Muscle of leg (tissue), 16 donors: ENCODE measurements at places on chromosomes 5 and 9. TPM values are rescaled to one million over a fixed set of nuclear protein-coding genes. Genes with fewer than 3 reads are reported as not detected.

DNA sequence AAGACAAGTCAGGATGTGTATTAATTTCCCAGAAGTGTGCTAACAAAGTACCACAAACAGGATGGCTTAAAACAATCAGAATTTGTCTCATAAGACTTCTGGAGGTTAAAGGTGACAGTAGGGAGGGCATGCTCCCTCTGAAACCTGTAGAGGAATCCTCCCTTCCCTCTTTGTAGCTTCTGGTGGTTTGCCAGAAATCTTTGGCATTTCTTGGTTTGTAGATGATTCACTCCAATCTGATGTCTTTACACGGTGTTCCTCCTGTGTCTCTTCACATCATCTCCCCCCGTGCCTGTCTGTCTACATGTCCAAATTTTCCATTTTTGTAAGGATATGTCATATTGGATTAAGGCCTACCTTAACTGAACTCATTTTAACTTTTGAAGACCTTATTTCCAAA, 471.5 kb downstream of the ZNF608 start:
- no peak for DNase-seq

GRCh38 chr9:91243029-91243428, 118.7 kb downstream of the AUH start:
- DNase-seq: no peak

DNA sequence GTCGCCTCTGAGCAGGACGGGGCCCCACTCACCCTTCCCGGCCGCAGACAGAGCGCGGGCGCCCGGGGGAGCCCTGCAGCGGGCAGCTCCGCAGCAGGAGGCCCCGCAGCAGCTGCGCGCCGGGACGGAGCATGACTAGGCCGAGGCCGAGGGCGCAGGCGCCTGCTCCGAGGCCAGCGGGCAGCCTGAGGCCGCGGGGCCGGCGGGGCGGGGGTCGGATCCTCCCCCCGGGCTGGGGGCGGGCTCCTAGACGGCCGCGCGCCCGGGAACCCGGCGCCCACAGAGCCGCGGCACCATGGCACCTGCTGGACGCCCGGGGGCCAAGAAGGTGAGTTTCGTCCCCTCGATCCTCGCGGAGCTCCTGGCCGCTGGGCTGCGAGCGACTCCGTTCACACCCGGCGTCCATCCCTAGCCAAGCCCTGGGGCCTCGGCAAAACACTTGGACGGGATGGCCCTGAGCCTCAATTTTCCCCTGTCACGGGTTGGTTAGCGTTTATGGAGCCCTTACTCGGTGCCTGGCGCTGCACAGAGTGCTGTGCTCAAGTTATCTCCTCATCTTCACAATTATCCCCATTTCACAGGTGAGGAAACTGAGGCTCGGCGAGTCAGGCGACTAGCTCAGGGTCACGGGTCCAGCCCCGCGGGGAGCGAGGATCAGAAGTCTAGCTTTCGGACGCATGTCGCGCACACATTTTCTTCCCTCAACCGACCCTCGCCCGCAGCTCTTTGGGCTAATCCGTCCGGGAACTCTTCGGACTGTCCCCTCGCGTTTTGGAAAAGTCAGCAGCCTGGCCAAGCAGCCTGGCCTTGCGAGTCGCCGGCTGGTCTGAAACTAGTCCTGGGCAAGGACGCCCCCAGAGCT, at the start of the genes BHMT2 and DMGDH:
BHMT2 (plus strand) TSS at position 280 of the 862 bp plus-strand sequence; CDS start at position 296, 16 bp downstream.
DMGDH (minus strand) TSS at position 187 of the 862 bp plus-strand sequence; CDS start at position 133, 54 bp downstream.
- DNase-seq: peak; percentile 71

DNA sequence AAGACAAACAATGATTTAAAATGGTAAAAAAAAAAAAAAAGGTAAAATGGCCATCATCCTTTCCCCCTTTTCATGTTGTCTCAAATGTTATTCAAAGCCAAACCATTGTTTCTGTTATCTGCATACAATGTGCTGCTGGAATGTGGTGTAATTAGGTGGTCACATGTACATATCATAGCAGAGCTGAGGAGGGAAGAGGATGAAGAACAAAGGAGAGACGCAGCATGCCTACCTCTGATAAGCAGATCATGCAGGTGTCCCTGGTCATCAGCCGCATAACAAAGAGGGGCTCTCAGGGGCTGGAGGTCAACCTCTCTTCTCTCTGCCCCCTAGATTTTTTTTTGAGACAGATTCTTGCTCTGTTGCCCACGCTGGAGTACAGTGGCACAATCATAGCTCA, 141.0 kb downstream of the CARTPT start:
- DNase-seq: no peak

DNA sequence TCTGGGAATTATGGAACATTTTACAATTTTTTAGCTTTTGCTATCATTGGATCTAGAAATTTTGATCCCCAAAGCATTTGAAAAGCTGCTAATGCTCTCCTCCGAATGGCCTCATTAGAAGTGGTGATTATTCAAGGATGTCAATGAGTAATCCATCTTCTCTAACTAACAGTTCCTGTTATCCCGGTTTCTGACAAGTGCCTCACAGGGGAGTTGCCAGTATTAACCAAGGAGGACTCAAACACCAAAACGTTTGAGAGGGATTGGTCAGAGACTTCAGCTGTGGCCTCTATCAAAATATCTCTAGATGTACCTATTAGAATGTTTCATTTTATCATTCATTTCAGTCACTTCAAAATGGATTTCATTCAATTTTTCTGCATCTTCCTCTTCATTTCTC, 208.3 kb upstream of the ITGA1 start:
- DNase-seq: no peak

GRCh38 chr9:96818533-96818932, 35.8 kb downstream of the ZNF782 start:
- no peak for DNase-seq

DNA sequence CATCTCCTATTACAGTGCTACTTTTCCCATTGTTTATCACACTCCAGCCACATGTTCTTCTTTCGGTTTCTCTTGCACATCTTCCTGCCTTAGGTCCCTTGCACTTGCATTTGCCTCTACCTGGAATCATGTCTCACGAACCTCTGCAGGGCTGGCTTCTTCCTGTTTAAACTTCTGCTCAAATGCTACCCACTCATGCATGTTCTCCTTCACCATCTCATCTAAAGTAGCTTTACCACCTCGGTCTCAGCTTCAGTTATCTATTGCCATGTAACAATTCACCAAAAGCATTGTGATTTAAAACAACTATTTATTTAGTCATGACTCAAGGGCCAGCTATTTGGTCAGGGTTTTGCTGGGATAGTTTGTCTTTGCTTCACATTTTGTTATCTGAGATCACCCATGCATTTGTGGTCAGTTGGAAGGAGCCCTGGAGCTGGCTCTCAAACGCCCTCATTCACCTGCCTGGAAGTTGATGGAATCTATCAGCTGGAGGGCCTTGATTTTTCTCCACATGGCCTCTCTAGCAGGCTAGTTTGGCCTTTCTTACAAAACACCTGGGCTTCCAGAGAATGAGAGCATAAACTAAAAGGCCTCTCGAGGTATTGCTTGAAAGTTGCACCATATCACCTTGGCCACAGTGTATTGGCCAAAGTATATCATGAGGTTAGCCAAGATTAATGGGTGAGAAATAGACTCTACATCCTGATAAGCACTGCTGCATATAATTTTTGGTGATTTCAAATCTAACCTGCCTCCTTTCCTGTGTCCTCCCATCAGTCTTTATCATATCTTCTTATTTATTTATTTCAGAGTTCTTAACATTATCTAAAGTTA, 21.4 kb downstream of the SPINK1 start:
- no peak for DNase-seq

- DNase-seq: no peak
These were observed 2067.2 kb upstream of the C9orf72 start for GRCh38 chr9:29640507-29640906.

DNA sequence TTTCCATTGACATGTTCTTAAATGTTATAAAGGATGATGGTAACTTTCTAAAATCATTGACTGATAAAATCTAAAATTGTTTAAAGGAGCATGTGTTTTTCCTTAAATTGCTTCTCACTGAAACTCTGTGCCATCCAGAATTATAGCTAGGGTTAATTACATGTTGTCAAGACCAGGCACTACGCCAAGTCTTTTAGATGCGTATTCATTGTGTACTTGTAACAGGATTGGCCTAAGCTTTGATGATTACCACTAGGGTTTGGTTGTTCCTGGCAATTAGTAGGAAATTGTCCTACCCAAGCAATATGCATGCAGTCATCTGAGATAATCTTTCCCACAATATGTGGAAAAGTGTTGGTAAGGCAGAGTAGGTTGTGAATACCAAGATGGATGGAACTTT, 43.8 kb downstream of the PRKACG start:
- no peak for DNase-seq

- DNase-seq: no peak
These were observed 52.3 kb upstream of the CD180 start for GRCh38 chr5:67248703-67249589.

- DNase-seq: peak; percentile 67
These were observed 27.1 kb upstream of the MYORG start for GRCh38 chr9:34403554-34404380.

GRCh38 chr9:2023532-2023931, 8.4 kb downstream of the SMARCA2 start:
- DNase-seq: no peak

DNA sequence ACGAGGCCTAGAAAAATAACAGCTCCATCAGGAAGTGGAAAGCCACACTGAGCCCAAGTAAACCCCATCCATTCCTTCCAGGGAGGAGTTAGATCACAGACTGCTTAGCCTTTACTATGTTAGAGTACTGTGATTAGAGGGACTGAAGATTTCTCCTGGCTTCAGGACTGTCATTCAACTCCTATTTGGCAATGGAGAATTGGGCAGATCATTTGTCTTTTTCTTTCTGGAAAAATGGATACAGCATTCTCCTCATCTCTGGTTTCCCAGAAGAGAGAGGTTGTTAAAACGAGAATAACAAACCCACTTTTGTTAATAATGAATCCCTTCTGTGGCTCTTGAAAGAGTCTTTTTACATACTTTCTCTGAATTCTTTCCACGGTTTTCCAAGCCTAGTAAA, 150.4 kb downstream of the GABRB2 start:
- DNase-seq: peak; percentile 87

CAPSL gene
- not detected for polyA plus RNA-seq

MPDZ gene
- polyA plus RNA-seq: 45.7 TPM

DAPK1 gene
- 24.3 TPM for polyA plus RNA-seq

CTXN3 gene
- 3.6 TPM for polyA plus RNA-seq

IFNA14 gene
- polyA plus RNA-seq: not detected

PCDHGA7 gene
- 1.4 TPM for polyA plus RNA-seq

DRD1 gene
- polyA plus RNA-seq: not detected
